Nucleus accumbens (tissue), 56 donors: ENCODE measurements at places on chromosomes 1 and 21.

DNA sequence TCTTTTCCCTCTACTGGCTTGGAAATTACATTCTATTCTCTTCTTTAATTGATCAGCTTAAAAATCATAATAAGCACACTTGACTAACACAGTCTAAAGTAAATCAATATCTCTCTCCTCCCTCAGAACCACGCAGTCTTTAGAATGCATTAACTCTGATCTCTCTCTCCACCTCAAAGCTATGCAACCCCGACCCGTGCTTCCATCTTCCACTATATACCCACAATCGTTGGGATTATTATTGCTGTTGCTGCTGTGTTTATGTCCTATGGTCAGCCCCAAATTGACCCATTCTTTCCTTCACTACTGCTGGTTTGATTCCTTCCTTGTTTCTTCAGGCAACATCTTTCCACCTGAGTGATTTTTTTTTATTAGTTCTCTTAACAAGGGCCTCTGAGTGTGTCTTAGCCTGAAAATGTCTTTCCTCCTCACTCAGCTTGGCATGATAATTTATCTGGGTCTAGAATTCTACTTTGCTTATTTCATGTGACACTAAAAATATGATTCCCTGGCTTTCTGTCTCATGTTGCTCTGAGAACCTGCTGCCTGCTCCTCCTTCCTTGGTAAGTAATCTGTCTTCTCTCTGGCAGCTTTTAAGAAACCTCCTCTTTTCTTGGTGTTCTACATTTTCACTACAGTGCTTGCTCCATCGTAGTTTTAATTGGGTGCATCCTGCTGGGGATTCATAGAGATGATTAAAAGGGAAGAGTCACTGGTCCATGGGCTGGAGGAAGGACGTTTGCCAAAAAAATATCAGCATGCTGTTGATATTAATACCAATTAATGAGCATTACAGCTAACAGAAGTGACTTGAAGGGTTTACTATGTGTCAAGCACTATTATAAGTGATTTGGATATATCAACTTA is 472.2 kb downstream of the MATN1 start:
- no peak for DNase-seq

DNA sequence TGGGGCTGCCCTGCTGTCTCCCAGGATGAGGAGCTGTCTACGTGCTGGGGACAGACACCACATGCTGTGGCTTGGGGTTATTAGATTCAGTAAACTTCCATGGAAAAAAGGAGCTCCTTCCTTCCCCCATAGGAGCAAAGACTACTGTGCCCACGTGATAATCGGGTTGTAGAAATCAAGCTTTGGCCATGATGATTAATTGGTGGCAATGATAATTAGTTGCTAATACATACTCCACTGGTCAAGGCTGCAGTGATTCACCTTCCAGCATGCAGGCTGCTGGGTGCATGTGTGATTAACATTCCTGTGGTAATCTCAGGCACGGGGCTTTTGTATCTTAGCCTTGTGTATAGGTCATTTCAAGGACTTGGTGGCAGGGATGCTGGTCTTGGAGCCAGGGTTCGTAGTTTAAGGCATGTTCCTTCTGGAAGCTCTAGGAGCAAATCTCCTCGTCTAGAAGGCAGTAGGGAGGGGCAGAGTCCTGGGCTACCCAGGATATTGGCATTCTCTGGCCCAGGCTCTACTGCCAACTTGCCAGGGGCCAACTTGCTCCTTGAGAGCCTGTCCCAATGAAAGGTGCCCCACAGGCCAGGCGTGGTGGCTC is 41.4 kb downstream of the TMCO4 start:
- no peak for DNase-seq

- no peak for DNase-seq
These were observed 2.1 kb downstream of the PCP4L1 start for GRCh38 chr1:161260376-161261260.

DNA sequence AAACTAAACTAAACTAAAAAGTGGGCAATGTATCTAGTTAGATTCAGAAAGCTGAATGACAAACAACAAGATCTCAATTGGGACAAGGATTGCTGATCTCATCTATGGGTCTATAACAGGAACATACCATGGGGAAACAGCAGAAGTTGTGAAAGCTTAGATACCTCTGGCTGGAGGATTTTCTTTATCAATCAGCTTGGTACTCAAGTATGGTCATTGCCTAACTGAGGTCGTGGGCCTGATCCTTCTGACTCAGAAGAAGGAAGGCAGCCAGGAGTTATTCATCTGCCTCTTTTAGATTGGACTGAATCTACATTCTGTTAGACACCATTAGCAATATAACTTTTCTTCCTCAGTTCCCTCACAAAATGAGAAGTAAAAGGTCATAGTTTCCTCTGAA is 39.7 kb downstream of the DNTTIP2 start:
- DNase-seq, result no peak

- peak; percentile 55 for DNase-seq
These were observed 1.5 kb upstream of the COL16A1 start for GRCh38 chr1:31705080-31705866.
